Stimulated activated CD8-positive, alpha-beta memory T cell treated with anti-CD3 and anti-CD28 coated beads, Interleukin-7, amount 100 ng/mL, for 1 hour (primary cell): ENCODE measurements at places on chromosomes 2 and 18.

GRCh38 chr2:220033546-220033945 is 406.1 kb downstream of the SLC4A3 start:
- no peak for DNase-seq

GRCh38 chr2:238101891-238102841 is 2.0 kb downstream of the ESPNL start:
- DNase-seq, result no peak

DNA sequence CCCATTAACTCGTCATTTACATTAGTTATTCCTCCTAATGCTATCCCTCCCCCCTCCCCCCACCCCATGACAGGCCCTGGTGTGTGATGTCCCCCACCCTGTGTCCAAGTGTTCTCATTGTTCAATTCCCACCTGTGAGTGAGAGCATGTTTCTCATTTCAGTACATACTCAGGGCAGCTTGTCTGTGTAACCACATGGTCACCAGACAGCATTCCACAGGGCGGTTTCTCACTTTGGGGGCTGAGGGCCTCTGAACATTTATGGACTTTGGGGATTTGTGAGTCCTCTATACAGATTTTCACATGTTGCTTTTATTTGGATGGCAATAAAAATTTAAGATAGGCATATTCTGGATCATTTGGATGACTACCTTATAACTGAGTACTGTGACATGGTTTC is 84.0 kb downstream of the LYPD6B start:
- no peak for DNase-seq

- no peak for DNase-seq
Measured at GRCh38 chr2:205895981-205896655, 189.9 kb downstream of the INO80D start.

GRCh38 chr2:98559581-98559980 is 48.7 kb downstream of the COA5 start:
- DNase-seq, result no peak

- no peak for DNase-seq
Measured at GRCh38 chr2:157971702-157972101, 95.6 kb upstream of the ACVR1 start.

DNA sequence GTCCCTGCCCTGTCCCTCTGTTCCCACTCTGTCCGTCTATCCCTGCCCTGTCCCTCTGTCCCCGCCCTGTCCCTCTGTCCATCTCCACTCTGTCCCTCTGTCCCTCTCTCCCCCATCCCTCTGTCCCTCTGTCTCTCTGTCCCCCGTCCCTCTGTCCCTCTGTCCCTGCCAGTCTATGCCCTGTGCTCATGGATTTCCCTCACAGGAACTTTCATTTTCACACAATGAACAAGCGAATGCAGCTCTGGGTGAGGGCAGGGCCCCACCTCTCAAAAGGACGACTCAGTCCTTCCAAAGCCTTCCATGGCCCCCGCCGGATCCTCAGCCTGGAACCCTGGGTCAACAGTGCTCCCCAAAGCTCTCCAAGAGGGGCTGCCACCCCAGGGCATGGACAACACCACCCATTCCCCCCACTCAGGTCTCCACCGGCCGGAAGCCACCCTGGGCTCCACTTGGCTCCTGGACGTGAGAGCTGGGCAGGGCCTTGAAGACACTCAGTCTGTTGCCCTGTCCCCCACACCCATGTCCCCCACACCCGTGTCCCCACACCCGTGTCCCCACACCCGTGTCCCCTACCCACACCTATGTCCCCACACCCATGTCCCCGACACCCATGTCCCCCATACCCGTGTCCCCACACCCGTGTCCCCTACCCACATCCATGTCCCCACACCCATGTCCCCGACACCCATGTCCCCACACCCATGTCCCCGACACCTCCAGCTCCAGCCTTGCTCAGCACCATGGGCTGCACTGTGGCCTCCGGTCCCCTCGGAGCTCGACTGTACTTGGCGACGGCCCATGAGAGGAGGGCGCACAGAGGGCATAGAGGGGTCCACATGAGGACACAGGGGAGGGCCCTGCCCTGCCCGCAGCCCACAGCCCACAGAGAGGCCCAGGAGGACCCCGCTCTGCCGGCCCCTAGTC is 156.0 kb downstream of the PXDN start:
- DNase-seq, result no peak

- DNase-seq, result no peak
Measured at GRCh38 chr2:190099890-190100697, 37.6 kb upstream of the MSTN start.

GRCh38 chr2:152037743-152038435 is 61.0 kb downstream of the CACNB4 start:
- no peak for DNase-seq

DNA sequence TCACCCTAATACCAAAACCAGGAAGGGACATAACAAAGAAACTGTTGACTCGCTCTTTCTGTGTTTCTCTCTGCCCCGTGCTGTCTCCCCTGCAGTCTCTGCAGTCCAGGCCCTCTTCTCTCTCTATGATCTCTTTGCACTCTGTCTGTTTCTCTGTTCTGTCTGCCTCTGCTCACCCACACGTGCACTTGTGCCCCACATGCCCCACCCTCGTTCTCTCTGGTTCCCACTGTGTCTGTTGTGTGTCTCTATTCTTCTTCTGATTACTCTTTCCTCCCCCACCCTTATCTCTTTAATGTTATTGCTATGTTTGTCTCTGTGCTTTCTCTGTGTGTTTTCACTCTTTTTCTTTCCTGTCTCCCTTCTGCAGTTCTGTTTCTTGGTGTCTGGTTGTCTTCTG is 54.0 kb downstream of the NAT8 start:
- DNase-seq, result no peak

GRCh38 chr18:63445037-63445436 is 22.8 kb upstream of the VPS4B start:
- no peak for DNase-seq

- DNase-seq, result no peak
Measured at GRCh38 chr2:241970716-241971115, 101.2 kb downstream of the RTP5 start.

GRCh38 chr2:46846536-46846935 is 69.1 kb downstream of the MCFD2 start:
- DNase-seq, result no peak

GRCh38 chr18:62329691-62330454 is 4.8 kb downstream of the TNFRSF11A start:
- no peak for DNase-seq

DNA sequence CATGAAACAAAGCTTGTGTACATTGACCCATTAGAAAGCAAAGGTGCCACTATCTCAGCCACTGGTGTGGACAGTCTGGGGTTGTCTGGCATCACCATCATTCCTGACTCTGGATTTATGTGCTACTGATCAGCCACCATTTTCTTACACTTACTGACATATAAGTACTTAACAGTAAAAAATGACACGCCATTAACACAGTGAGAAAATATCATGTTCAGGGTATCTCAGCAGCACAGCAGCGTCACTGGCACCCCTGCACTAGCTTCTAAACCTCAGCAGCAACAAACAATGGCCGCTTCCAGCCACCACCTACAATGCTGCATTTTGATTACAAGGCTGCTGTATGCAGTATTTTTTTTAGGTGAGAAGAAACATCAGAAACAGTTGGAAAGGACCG is 253.4 kb upstream of the HDAC4 start:
- DNase-seq, result no peak

- DNase-seq, result no peak
Measured at GRCh38 chr2:35410431-35411061, 945.0 kb upstream of the CRIM1 start.

DNA sequence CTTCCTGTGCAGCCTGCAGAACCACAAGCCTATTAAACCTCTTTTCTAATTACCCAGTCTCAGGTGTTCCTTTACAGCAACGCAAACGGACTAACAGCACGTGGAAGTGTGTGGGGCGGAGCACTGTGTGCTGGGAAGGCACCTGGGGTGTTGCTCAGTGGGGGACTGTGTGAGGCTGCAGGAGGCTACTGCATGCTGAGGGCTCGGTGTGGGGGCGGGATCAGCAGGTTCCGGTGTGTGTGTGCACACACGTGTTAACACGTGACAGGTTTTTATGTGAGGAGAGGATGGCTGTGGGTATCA is 58.9 kb downstream of the ANKMY1 start:
- no peak for DNase-seq

DNA sequence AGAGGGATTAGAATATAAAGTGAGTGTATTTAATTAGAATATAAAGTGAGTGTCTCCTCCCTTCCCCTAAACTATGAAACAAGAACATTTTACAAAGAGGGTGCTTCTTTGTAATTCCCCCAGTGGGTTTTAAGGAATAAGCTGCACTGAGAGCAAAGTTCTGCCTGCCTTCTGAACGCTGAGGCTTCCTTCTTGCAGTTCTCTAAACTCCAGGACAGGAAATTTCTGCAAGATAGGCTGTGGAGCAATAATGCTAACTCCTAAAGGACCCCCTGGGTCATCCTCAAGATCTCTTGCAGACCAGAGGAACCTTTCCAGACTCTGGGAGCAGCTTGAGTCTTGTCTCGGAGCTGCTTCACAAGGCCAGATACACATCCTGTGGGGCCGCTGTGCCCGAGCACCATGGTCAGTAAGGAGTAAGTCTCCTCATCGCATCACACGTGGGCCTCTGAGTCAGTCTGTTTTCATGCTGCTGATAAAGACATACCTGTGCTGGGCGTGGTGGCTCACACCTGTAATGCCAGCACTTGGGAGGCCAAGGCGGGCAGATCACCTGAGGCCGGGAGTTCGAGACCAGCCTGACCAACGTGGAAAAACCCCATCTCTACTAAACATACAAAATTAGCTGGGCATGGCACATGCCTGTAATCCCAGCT is 87.5 kb upstream of the KCNE4 start:
- DNase-seq, result no peak

GRCh38 chr2:216987252-216987821 is 127.5 kb upstream of the TNP1 start:
- no peak for DNase-seq

- no peak for DNase-seq
Measured at GRCh38 chr2:201919308-201919634, 112.9 kb downstream of the CDK15 start.

- no peak for DNase-seq
Measured at GRCh38 chr2:191078165-191078867, 64.3 kb upstream of the STAT1 start.
